NCI-H2029 treated with DMSO at 0.1 percent for 48 hours (cell line): ENCODE measurements at places on chromosomes 3 and 15.

DNA sequence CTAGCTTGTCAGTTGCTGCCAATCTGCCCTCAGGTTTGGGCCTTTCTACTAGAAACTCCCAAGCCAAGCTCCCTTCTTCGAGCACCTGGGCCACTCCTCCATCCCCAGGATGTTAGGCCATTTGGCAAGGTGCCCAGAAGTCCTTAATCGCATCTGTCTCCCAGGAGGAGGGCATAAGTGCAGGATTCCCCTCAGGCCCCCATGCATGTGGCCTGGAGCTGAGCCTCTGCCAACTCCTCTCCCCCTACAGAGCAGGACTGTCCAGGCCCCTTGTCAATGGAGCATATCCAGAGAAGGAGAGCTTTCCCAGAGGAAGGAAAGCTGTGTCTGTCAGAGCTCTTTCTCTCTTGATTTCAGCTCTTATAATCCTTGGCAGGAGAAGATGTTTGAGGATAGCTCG, 182.6 kb upstream of the ROPN1 start:
- DNase-seq = peak; percentile 98

GRCh38 chr15:96322536-96323318, 7.8 kb upstream of the NR2F2 start:
- DNase-seq = no peak

GRCh38 chr3:187969581-187969950, 184.4 kb upstream of the LPP start:
- no peak for DNase-seq

GRCh38 chr15:24899795-24900194, 55.0 kb upstream of the SNRPN start:
- no peak for DNase-seq

- no peak for DNase-seq
Measured at GRCh38 chr3:106367496-106367895, 498.7 kb upstream of the CBLB start.

DNA sequence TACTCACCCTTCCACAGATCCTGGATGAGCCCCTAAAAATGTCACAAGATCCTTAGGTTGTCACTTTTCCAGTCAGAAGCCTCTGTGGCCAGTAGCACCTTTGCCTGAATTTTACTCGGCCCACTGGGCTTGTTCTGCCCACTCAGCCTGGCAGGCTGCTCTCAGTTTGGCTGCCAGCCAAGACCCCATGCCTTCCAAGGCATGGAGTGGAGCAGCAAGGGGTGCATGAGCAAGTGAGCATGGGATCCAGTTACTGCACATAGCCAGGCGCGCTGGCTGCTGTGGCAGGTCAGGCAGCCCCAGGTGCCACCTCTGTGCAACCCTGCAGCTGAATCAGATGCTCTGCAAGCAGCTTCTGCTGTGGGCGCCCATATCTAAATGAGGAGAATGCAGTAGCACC, 79.3 kb downstream of the CGGBP1 start:
- DNase-seq = no peak

DNA sequence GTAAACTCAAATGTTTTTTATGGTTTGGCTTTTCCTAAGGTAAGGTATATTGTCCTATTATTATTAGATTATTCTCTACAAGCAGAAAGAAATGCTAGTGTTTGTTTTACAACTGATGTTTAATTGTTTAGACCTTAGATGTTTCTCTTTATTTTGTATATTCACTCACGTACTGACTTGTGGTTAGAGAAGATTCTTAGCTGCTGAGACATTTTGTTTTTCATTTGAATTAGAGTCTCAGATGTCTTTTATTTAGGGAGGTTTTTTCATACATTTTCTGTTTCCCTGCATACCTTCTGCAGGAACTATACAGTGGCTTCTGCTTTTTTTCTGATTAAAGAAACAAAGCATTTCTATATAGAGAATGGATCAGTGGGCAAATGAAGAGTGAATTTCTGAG, 110.9 kb downstream of the MYRIP start:
- no peak for DNase-seq

GRCh38 chr15:28252831-28253230, 69.1 kb downstream of the HERC2 start:
- no peak for DNase-seq
